AG04449 (cell line): ENCODE measurements at places on chromosomes 1 and 21.

DNA sequence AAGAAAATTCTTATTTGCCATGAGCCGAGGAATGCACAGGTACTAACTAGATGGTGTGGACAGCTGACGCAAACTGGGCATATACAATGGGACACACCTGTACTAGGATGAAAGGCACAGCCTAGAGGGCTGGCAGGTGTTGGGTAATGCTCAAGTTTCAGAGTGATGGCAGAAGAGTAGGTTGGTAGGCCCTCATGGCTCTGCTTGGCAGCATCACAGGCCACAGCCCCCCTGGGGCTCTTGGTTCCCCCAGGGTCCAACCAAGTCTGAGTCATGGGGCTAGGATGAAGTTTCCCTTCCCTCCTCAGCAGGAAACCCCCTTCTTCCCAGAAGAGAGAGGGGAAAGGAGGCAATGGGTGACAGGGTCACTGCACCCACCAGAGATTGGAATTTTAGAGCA lies 35.2 kb downstream of the SPEN start:
- DNase-seq: no peak

DNA sequence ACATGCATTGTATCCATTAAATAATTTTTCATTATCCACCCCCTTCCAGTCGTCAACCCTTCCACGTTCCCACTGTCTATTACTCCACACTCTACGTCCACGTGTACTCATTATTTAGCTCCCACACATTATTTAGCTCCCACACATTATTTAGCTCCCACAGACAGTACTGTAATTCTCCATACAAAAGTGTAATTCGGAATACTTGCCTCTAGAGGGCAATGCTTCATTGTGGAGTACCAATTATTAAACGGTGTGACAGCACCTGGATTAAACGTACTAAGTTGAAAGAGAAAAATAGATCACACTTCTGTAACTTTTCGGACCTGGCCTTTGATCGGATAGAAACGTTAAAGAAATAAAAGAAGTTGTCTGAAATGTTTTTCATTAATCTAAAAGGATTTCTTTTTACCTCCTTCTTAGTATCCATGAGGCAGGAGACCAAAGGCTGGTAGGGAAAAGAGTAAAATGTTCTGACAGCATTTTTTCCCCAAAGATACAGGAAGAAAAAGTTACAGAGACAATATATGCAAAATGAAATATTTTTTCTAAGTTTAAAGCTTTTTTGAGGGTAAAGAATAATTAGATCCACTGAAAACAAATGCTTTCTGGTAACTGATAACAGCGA lies 99.2 kb downstream of the LHX8 start:
- no peak for DNase-seq

GRCh38 chr1:244779410-244779809 lies 56.0 kb upstream of the COX20 start:
- DNase-seq: no peak

GRCh38 chr1:173355281-173356031 lies 121.7 kb upstream of the PRDX6 start:
- no peak for DNase-seq

GRCh38 chr1:74486036-74486435 lies 26.4 kb downstream of the LRRC53 start:
- no peak for DNase-seq
